ENCODE measurements at places on chromosomes 6 and 20.

- DNase-seq = no peak
Measured at GRCh38 chr6:98971303-98971702, 23.6 kb upstream of the FBXL4 start.

- no peak for DNase-seq
Measured at GRCh38 chr6:97322811-97323210, 39.8 kb upstream of the MMS22L start.

DNA sequence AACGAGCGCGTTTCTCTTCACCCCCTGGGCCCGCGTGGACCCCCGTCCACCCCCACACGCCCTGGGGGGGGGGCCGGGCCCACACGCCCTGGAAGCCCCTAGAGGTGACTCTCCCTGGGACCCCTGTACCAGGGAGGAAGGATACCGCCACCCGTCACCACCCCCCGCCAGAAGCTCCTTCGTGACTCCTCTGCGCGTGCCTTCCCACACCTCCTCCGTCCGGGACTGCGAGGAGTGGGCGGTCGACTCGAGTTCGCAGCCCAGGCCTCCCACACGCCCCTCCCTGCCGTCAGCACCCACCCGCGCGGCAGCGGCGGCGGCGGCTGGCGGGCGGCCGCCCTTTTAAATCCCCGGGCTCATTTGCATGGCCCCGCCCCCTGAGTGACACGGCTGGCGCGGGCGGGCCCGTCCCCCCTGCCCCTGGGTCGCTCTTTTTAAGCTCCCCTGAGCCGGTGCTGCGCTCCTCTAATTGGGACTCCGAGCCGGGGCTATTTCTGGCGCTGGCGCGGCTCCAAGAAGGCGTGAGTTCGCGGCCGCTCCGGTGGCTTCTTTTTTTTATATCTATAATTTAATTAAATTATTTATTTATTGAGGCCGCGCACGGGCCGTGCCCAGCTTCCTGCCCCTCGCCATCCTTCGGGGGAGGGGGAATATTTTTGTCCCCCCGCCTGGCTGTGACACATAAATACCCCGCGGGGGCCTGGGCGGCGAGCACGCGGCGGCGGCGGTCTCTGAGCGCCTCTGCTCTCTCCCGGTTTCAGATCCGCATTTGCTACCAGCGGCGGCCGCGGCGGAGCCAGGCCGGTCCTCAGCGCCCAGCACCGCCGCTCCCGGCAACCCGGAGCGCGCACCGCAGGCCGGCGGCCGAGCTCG lies at the start of gene HMGA1:
HMGA1 (plus strand) TSS at position 431 of the 873 bp plus-strand sequence. CDS start 3,908 bp downstream, outside the sequence.
- DNase-seq = peak; percentile 92

GRCh38 chr6:113701552-113702254 lies 155.4 kb upstream of the MARCKS start:
- DNase-seq = no peak

DNA sequence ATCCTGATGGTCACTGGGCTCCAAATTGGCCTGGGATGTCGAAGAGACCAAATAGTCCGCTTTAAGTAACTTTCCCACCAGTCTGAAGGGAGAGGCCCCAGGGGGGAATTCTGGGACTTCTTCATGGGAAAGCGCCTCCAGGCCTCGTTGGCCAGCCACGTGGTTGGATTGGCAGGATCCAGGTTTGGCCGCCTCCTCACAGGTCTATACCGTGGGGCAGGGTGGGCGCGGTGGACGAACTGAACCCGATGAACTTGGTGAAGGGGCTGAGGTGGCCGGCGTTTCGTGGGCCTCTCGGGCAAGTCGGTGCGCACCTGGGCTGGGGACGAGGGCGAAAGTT lies 297 bp downstream of the POM121L2 start:
- no peak for DNase-seq

- no peak for DNase-seq
Measured at GRCh38 chr20:39381595-39381994, 419.5 kb downstream of the DHX35 start.

GRCh38 chr6:116369964-116370759 lies 585 bp upstream of the DSE start:
- no peak for DNase-seq

GRCh38 chr6:27334141-27334540 lies 22.1 kb upstream of the POM121L2 start:
- no peak for DNase-seq

- no peak for DNase-seq
Measured at GRCh38 chr6:158492881-158493280, 67.0 kb upstream of the TMEM181 start.

GRCh38 chr20:15618912-15619311 lies 954.3 kb downstream of the KIF16B start:
- no peak for DNase-seq

- no peak for DNase-seq
Measured at GRCh38 chr6:89925826-89926225, 31.6 kb downstream of the GJA10 start.

DNA sequence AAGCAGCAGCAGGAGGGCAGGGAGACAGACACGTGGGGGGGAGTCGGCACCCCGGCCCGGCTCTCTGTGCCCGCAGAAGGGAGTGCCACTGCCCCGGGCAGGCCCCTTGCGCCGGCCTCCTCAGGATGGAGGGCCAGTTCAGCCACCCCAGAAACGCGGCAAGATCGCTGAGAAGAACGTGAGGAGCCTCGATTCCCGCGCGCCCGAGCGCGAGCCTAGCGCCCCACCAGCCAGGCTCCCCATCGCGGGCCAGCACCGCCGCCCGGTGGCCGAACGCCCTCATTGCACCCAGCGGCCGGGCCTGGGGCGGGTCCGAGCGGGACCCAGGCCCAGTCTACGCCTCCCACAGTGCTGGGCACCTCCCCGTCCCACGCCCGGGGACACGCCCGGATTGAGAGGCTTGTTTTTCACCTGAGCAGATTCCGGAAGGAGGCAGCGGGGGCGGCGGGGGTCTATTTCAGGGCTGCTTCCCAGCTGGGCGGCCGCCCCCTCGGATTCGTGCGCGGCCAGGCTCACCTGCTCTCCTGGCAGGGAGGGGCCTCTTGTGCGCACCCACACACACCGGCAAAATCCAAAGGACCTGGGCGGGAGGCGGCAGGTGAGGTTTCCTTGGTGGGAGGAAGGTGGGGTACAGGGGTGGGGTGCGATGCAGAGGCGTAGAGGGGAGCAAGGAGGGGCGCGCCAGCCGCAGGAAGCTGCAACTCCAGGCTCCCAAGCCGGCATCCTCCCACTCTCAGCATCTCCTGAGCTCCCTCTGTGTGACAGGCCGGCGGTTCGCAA lies 9.0 kb upstream of the GRM4 start:
- peak; percentile 69 for DNase-seq

DNA sequence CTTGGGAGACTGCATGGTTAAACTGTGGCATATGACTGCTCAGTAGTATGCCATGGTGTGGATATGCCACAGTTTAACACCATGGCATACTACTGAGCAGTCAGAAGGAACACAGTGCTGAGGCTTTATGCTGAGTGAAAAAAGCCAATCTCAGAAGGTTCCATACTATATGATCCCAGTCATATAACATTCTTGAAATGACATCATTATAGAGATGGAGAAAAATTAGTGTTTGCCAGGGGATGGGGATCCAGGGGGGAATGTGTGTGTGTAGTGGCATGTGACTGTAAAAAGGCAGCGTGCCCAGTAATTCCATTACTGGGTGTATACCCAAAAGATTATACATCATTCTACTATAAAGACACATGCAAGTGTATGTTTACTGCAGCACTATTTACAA lies 85.8 kb downstream of the FOXF2 start:
- no peak for DNase-seq
